ENCODE measurements at places on chromosomes 5 and 9.

GRCh38 chr9:38641985-38642864, 21.8 kb upstream of the ANKRD18A start:
- no peak for DNase-seq
- peaks cover 8% of the 10 kb centered on the region for H3K27me3 ChIP-seq
- H3K27ac ChIP-seq = no peak overlapping the region

- H3K4me3 ChIP-seq = peak overlapping the region; percentile 48
- no peak for DNase-seq
- no peaks in the 10 kb centered on the region for H3K27me3 ChIP-seq
- no peaks in the 10 kb centered on the region for H3K36me3 ChIP-seq
- peaks cover 2% of the 10 kb centered on the region for H3K4me1 ChIP-seq
Observed at GRCh38 chr5:75656311-75657003, 45.2 kb downstream of the ANKDD1B start.

DNA sequence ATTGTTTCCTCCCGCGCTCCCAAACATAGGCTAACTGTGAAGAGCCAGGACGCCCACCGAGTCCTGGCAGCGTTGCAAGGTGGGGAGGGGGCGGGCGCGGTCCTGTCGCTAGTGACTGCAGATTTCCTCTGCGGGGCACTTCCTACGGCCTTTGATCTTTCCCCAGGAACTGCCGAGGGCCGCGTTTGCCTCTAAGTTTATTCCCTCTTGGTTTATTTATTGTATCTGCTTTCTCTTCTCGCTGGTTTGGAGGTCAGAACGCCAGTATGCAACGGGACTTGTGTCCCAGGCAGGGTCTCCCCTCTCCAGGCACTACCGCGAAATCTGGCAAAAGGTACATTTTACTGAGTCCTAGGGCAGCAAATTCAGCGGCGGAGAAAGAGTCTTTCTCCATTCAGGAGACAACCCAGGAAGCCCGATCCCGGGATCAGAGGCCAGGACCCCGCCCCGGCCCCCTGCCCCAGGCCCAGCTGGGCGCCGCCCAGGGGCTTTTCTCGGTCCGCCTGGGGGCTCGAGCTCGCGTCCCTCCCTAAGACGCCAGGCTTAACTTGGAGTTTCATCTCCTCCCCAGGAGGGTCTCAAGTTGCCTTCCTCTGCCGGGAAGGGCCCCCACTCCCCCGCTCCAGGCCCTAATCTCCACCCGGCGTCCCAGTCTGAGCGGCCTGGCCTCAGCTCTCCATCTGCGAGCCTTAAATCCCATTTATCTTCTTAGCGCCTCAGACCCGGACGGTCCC, 884 bp upstream of the EGFLAM start:
- peak overlapping the region; percentile 6 for H3K27ac ChIP-seq
- peaks cover 19% of the 10 kb centered on the region for H3K4me1 ChIP-seq
- no peak for DNase-seq

DNA sequence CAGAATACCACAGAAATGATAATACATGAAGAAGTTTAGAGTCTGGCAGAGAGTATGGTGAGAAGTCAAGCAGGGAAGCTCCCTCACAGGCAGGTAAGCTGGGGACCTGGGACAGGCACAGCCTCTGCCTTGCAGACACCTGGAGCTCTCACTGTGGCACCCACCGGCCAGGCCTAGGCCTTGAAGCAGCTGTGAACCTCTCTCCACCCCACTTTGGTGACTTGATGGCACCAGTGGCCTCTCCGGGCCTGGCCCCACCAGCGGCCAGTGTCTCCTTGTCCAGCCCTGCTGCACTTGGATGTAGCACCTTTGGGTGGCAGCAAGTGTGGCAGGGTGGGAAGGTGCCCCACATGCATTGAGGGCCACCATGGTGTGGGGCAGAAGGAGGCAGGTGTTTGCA, 330.5 kb downstream of the NPR3 start:
- no peaks in the 10 kb centered on the region for H3K36me3 ChIP-seq
- H3K27me3 ChIP-seq = no peaks in the 10 kb centered on the region
- no peak overlapping the region for H3K4me3 ChIP-seq
- H3K4me1 ChIP-seq = no peaks in the 10 kb centered on the region
- DNase-seq = no peak
- no peak overlapping the region for H3K27ac ChIP-seq

- H3K4me1 ChIP-seq = peaks cover 18% of the 10 kb centered on the region
- no peaks in the 10 kb centered on the region for H3K36me3 ChIP-seq
Observed at GRCh38 chr9:113238859-113239232, 17.5 kb downstream of the SLC31A1 start.

GRCh38 chr9:3784641-3785040, 258.8 kb upstream of the RFX3 start:
- no peak overlapping the region for H3K27ac ChIP-seq
- no peaks in the 10 kb centered on the region for H3K4me1 ChIP-seq
- no peaks in the 10 kb centered on the region for H3K36me3 ChIP-seq
- no peak overlapping the region for H3K4me3 ChIP-seq
- no peak for DNase-seq
- H3K27me3 ChIP-seq = no peaks in the 10 kb centered on the region

Measured in suprapubic skin (tissue), 4 donors.